ENCODE measurements at places on chromosomes 4 and X.

- DNase-seq, result no peak
Measured at GRCh38 chr4:186137196-186137794, 32.8 kb downstream of the FAM149A start.

- peak; percentile 3 for DNase-seq
Measured at GRCh38 chrX:121407627-121408026, 360.2 kb downstream of the GLUD2 start.

- DNase-seq, result peak; percentile 32
Measured at GRCh38 chrX:154809939-154810665, 4.8 kb upstream of the MPP1 start.

DNA sequence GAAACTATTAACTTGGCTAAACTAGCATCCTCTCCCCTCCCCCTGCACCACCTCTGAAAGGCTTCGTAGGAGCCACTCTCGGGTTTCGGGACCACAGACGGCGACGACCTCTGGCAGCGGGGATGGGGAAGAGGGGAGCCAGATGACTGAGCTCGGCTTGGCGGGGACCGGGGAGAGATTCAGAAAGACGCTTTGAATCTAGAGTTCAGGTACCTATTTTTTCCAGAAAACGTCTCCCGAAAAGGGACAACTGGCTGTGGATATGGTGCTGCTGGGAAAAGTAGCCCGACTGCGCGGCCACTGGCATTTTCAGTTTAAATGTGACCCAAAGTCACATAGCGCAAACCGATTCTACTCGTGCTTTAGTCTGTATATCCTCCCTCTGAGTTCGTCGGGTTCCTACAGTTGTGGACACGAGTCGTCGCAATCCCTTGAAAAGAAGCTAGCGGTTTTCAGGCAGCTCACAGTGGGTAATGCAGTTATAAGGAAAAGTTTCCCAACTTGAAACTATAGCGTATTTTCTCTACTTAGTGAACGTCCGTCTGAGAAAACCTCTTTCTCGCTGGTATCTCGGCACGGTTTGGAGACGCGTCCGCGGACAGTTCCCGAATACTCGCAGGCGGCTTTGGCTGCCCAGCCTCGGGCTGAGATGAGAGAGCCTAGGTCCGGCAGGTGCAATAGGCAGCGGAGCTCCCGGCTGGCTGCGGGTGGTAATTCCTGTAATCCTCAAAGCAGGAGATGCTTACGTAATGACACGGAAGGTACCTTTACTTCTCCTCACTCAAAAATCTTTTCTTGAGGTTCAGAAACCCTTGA, 1.3 kb downstream of the PARM1 start:
- no peak for DNase-seq

DNA sequence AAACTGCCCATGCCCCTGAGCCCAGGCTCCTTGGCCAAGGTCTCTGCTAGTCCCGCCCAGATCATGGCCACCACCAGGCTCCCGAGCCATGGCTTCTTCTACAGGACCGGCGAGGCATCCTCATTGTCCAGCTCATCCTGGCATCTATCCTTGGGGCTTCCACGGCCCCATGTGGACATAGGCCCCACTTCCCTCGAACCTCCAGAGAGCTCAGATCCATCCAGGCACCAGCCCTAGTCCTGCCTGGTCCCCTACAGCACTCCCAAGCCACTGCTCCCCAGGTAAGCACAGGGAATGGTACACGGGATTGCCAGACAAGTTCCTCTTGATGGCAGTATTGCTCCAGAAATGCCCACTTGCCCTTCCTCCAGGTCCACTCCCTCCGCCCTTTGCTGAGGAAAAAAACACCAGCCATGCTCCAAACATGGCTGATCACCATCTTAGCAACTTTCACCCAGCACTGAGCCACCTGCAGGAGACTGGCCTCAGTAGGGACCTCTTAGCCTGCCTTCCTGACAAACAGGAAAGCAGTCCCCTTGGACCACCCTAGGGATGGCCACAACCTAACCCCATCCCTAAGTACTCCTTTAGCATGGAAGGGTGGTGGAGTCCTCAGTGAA, 272.1 kb upstream of the AGTR2 start:
- DNase-seq, result peak; percentile 33

GRCh38 chr4:76435528-76436319, 695 bp downstream of the SHROOM3 start:
- no peak for DNase-seq

DNA sequence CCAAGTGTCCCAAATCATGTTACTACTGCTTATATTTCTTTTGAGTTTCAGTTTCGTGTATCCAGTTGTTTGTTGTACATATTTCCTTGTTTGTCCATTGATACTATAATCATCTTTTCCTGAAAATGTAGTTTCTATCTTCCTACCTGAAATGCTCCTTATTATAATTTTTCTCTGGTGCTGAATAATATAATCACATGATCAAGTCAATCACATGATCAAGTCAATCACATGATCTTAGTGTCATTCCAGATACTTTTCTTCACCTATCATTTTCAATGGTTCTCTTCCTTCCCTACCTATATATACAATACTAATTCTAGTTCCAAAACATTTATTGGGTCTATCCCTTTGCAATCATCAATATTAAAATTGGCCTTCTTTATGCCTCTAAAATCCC, 2058.8 kb downstream of the PCDH7 start:
- DNase-seq, result no peak

GRCh38 chr4:138688408-138689085, 327.0 kb upstream of the NOCT start:
- no peak for DNase-seq

GRCh38 chrX:118530219-118530911, 34.8 kb downstream of the DOCK11 start:
- DNase-seq, result peak; percentile 43

DNA sequence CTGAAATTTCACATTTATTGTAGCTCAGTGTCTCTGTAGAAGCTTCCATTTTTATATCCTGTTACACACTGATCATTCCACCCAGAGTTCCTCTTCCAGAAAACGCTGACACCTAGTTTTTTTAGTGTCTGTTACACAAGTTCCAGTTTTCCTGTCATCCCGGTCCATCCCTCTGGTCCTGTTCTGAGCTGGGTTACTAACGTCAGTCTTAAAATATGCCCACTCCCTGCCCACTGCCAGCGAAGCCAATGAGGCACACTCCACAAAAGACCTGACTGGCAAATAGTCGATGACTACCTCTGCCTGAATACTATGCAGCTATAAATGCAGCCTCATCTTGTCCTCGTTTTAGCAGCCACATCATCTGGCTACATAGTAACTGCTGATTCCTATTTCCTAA, 30.9 kb upstream of the DDX3X start:
- DNase-seq, result no peak

DNA sequence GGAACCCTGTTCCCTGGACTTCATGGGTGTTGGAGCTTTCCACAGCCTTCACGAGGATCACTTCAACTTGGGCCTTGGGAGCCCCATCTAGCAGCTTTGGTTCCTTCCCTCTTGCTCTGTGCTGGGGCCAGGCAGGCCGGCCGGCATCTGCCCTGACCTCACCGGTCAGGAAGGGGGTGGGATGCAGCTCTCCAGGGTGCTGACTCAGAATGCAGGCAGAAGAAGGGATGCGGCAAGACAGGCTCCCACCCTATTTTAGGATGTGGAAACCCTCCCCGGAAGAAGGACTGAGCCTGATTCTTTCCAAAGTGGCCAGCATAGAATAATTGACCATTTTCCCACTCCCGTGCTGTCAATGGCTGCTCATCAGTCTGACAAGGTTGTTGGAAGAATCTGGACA, 47.1 kb downstream of the FHDC1 start:
- no peak for DNase-seq

- DNase-seq, result no peak
Measured at GRCh38 chr4:8461086-8461485, 20.5 kb downstream of the TRMT44 start.

DNA sequence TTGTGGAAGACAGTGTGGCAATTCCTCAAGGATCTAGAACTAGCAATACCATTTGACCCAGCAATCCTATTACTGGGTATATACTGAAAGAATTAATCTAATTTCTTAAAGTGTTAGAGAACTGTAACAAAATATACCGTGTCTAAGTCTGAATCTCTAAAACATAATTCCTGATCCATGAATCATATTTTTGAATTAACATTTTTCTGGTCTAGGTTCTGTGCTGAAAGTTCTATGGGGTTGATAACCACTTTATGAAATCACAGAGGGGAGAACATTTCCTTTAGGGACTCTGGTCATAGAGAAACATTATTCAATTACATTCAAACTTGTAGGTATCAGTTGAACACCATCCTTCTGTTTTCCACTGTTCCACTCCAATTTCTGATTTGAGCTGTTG, 91.9 kb upstream of the ETNPPL start:
- no peak for DNase-seq

DNA sequence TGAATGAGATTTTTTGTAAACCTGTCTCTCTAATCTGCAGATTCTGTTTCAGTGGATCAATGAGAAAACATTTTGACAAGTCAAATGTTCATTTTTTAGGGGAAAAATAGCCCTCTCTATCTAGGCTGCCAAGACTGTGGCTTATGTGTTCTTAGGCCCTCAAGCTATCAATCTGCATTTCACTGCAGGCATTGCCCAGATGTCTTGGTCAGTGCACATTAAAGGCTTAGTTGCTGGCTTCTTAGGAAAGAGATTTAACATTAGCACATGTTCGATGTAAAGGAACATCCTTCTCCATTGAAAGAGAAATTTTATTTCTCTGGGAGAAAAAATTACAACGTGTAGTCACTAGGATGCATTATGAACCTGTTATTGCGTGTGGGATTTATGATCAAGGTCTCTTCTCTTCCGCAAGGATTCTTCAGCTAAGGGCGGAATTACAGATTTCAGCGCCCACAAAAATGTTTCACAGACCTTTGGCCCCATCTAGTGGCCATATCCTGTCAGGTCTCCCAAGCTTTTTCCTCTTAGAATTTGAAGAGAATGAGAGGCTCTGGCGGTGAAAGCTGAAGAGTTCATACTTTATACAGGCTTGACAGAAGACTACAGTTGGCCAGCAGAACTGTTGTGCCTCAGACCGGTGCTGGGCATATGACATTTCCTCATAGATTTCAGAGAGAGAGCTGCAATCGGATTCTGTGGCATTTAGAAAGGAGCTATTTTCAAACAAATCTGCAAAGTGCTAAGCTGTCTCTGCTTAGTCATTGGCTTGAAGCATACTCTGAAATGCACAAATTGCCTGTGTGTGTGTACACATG, 144.6 kb upstream of the NOCT start:
- DNase-seq, result peak; percentile 65

DNA sequence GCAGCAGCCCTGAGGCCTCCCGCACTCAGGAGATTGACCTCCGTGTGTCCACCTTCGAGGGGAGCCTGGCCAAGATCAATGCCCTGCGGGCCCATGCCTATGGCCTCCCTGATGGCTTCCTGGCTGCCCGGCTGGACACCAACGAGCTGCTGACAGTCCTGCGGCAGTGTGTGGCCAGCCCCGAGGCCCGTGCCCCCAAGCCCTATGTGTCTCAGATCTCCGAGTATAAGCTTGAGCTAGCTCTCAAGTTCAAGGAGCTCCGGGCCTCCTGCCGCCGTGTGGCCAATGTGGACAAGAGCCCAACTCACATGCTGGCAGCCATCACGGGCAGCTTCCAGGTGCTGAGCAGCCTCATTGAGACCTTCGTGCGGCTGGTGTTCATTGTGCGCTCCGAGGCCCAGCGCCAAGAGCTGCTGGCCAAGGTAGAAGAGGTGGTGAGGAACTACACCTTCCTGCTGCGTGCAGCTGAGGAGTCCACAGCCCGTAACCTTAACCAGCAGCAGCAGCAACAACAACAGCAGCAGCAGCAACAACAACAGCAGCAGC, 25.5 kb upstream of the PRPS1 start:
- DNase-seq, result no peak

GRCh38 chr4:112109360-112110058, 35.7 kb upstream of the FAM241A start:
- DNase-seq, result peak; percentile 31

GRCh38 chr4:186885289-186885688, 161.6 kb upstream of the FAT1 start:
- DNase-seq, result no peak

- no peak for DNase-seq
Measured at GRCh38 chrX:46727441-46727840, 31.5 kb downstream of the SLC9A7 start.
